ENCODE measurements at places on chromosomes 5 and 9. TPM values are rescaled to one million over a fixed set of nuclear protein-coding genes. Genes with fewer than 3 reads are reported as not detected.

DAPK1 gene
- polyA plus RNA-seq = 20.6 TPM

HAVCR1 gene
- not detected for polyA plus RNA-seq

SLC6A7 gene
- polyA plus RNA-seq = 0.30 TPM

POU5F2 gene
- 0.01 TPM for polyA plus RNA-seq

DBH gene
- 0.72 TPM for polyA plus RNA-seq

INSL6 gene
- 0.63 TPM for polyA plus RNA-seq

C5orf58 gene
- polyA plus RNA-seq = 0.59 TPM

ANKRD34B gene
- polyA plus RNA-seq = 0.16 TPM

PCDHGA7 gene
- 1.4 TPM for polyA plus RNA-seq

RXRA gene
- polyA plus RNA-seq = 28.9 TPM

UHRF2 gene
- polyA plus RNA-seq = 33.0 TPM

MYMK gene
- 58.2 TPM for polyA plus RNA-seq

TPPP gene
- 9.2 TPM for polyA plus RNA-seq

SH3PXD2B gene
- 27.8 TPM for polyA plus RNA-seq

FBLL1 gene
- polyA plus RNA-seq = 0.86 TPM

FOXD4L6 gene
- not detected for polyA plus RNA-seq

ZFAND5 gene
- polyA plus RNA-seq = 140 TPM

SLC27A6 gene
- 1.0 TPM for polyA plus RNA-seq

TENT4A gene
- polyA plus RNA-seq = 18.6 TPM

FOXE1 gene
- polyA plus RNA-seq = not detected

KLF4 gene
- polyA plus RNA-seq = 20.4 TPM

FYB1 gene
- polyA plus RNA-seq = 1.7 TPM

SPAG8 gene
- polyA plus RNA-seq = 2.3 TPM

FOXI1 gene
- polyA plus RNA-seq = not detected

CCDC183 gene
- polyA plus RNA-seq = 1.9 TPM

GDF9 gene
- 0.95 TPM for polyA plus RNA-seq

ST8SIA4 gene
- polyA plus RNA-seq = 4.6 TPM

CMYA5 gene
- polyA plus RNA-seq = 230 TPM

SLC45A2 gene
- polyA plus RNA-seq = 0.33 TPM

GDA gene
- polyA plus RNA-seq = 1.1 TPM

PCDHGA10 gene
- polyA plus RNA-seq = 1.4 TPM

CCDC180 gene
- 8.8 TPM for polyA plus RNA-seq

EGFLAM gene
- polyA plus RNA-seq = 46.6 TPM

C1QTNF2 gene
- 19.8 TPM for polyA plus RNA-seq

SLC36A2 gene
- polyA plus RNA-seq = 0.62 TPM

SEMA6A gene
- 43.9 TPM for polyA plus RNA-seq

PAEP gene
- polyA plus RNA-seq = not detected

ANAPC2 gene
- 30.4 TPM for polyA plus RNA-seq

SERINC5 gene
- 19.1 TPM for polyA plus RNA-seq

TRIM7 gene
- 21.6 TPM for polyA plus RNA-seq

UGT3A1 gene
- 36.1 TPM for polyA plus RNA-seq

IL4 gene
- not detected for polyA plus RNA-seq

KCTD16 gene
- polyA plus RNA-seq = 0.10 TPM

CWC27 gene
- polyA plus RNA-seq = 23.2 TPM

INSL4 gene
- polyA plus RNA-seq = not detected

GLRA1 gene
- polyA plus RNA-seq = not detected

All from forelimb muscle (tissue), 1 donor.